ENCODE measurements at places on chromosomes 2 and 18.

- DNase-seq = no peak
Measured at GRCh38 chr18:1466035-1466434, 561.4 kb downstream of the ADCYAP1 start.

DNA sequence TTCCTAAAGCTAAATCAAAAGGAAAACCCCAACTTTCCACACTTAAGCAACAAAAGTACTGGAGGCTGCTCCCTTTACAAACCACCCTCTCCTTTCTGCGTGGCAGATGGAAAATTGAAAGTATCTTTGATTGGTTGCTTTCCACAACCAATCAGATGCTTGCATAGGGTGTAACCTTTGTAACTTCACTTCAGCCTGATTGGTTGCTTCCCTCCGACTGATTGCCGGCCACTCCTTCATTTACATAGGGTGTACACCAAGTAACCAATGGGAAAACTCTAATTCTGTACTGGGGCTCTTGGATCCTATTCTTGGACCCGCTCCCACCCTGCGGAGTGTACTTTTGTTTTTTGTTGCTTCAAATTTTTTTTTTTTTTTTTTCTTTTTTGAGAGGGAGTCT lies 297.7 kb downstream of the NCKAP5 start:
- peak; percentile 84 for DNase-seq

- DNase-seq = peak; percentile 75
Measured at GRCh38 chr2:70919672-70920366, 15.9 kb upstream of the ATP6V1B1 start.

GRCh38 chr2:191847764-191848163 lies 876 bp upstream of the CAVIN2 start:
- peak; percentile 57 for DNase-seq

- DNase-seq = no peak
Measured at GRCh38 chr2:184945326-184945725, 347.0 kb downstream of the ZNF804A start.

- DNase-seq = no peak
Measured at GRCh38 chr18:3148930-3149535, 70.7 kb downstream of the MYOM1 start.

DNA sequence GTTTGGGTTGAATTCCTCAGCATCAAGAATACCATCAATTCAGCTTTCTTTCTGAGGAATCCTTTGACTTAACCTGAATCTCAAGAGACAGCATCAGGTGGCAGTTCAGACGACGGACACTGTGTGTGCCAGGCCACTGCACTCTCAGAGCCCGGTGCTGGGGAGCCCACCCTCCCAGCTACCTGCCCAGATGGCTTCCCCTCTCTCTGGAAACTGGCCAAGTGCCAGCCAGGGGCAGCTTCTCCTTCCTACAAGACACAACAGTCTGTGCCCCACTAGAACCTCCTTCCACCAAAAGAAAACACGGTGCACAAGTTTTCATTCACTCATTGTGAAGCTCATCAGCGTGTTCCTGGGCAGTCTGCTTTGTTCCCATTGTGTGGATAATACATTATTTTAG lies 28.5 kb downstream of the MAL start:
- no peak for DNase-seq

- DNase-seq = no peak
Measured at GRCh38 chr2:28336264-28336980, 56.2 kb upstream of the FOSL2 start.

GRCh38 chr2:23520256-23520655 lies 135.3 kb downstream of the KLHL29 start:
- DNase-seq = no peak

DNA sequence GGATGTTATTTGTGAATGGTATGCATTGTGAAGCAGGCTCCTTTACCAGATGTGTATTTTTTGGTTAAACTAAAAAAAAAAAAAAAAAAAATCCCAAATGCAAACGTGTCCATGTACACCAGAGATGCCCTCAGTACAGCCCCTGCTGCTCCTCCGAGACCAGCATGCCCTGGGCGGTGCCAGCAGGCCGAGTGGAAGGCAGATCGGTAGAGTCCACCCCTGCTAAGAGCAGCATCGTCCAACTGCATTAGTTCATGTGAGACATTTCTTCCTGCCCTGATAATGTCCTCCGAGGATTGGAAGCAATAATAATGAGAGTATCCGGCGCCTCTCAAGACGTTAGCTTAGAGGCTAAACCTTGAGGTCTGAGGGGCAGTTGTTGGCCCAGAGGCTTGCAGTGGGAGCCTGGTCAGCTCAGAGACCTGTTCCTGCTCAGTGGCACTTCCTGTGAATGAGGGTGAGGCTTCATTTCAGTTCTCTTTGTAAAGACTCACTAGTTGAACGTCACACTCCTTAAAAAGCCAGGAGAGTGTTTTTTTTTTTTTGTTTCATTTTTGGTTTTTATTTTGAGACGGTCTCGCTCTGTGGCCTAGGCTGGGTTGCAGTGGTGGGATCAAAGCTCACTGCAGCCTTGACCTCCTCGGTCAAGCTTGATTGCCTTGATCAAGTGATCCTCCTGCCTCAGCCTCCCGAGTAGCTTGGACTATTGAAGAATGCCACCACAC lies 5.6 kb downstream of the SLC66A3 start:
- no peak for DNase-seq

DNA sequence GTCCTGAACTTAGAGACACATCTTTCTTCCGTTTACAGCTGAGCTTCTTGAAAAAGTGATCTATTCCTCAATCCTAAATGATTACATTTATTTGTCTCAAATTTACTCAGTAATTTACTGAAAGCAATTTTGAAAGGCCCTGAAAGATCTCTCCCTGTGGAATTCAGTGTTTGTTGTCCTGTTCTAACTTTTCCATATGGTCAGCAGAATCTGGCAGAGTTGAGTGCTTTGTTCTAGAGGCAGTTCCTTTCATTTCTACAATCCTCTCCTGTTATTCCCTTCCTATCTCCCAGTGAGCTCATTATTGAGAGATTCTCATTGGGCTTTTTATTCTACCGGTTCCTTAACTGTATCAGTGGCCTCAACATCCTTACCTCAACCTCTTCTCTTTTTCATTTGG lies 36.5 kb upstream of the REG3G start:
- DNase-seq = no peak

- peak; percentile 86 for DNase-seq
Measured at GRCh38 chr2:27705851-27706622, 42.3 kb downstream of the SLC4A1AP start.

- DNase-seq = no peak
Measured at GRCh38 chr2:161947406-161947805, 126.6 kb downstream of the DPP4 start.

- no peak for DNase-seq
Measured at GRCh38 chr2:120737340-120738101, 1.9 kb downstream of the GLI2 start.

DNA sequence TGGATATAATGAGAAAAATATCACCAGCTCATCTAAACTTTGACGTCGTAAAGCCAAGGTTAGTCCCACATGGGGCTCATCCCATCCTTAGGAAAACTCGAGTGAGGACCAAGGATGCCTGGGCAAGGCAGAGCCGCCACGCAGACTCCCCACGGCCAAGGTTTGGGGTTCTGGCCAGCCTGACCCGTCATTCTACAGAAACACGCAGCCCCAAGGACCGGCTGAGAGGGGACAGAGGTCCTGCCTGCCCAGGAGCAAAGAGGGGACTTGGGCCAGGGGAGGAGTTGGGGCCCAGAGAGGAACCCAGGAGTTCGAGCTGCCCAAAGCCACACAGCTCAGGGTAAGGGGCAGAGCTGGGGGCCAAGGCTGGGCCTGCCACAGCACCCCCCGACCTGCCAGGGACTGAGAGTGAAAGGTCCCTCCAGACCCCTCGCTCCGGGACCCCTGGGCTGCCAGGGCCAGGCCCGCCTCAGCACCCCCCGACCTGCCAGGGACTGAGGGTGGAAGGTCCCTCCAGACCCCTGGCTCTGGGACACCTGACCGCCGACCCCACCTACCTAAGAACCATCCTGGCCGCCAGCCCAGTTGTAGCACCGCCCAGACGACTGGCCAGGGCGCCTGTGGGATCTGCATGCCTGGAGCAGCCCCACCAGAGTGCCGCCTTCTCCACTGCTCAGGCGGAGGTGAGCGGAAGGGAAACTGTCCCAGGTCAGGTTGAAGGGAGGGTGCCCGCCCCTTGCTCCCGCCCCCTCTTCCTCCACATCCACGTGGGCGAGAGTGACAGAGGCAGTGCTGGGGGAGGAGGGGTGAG lies at the start of gene PDCD1:
PDCD1 (minus strand) TSS at position 689 of the 811 bp plus-strand sequence; CDS start at position 633, 56 bp downstream.
- DNase-seq = no peak

GRCh38 chr2:12766421-12766879 lies 49.7 kb downstream of the TRIB2 start:
- DNase-seq = no peak

- DNase-seq = peak; percentile 48
Measured at GRCh38 chr18:9516437-9517064, 41.2 kb downstream of the RALBP1 start.

DNA sequence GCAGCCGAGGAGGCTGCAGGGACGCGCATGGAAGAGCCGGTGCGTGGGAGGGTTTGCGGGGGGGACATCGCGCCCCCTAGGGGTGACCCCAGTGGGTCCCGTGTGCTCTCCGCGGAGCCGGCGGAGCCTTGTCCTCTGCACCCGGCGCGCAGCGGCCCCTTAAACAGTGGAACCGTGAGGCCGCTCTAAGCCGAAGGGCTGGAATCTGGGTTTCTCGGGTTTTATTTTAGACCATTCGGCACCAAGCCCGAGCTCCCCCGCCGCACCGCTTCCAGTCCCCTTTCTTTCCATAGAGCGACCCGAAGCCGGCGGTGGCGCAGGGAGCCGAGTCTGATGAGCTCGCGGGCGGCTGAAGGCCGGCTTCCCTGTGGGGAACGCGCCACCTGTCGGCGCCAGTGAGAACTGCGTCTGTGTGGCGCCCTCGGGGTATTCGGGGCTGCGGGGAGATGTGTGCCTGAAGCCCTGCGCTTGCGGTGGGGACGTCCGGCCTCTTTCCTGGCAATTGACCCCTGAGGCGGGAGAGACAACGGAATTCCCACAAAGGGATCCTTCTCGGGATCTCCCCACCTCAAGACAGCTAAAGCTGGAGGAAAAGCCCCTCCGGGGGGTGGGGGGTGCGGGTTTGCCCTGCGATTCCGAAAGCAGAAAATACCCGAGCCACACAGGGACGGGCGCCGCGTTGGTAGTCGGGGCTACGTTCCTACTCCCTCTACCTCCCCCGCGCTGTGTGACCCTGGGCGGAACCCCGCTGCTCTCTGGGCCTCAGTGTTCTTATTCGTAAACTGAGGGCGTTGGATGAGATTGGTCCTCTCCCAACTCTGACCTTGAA lies 8.2 kb upstream of the EN1 start:
- DNase-seq = peak; percentile 83

- DNase-seq = peak; percentile 75
Measured at GRCh38 chr2:43455731-43456642, 139.9 kb downstream of the THADA start.

Measured in ACHN (cell line).